ENCODE measurements at places on chromosomes 3 and 15.

DNA sequence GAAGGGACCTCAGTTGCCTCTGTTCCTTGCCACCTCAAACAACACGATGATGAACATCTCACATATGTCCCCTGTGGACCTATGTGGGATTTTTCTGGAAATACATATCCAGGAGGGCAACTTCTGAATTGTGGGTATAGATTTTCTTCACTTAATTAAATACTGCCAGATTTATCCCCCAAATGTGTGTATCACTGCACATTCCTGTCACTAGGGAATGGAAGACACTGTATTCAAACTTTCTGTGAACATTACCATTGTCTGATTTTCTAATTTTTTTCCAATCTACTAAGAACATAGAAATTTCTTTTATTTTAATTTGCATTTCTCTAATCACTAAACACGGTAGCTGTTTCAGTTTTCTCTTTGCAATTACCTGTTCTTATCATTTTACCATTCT, 102.0 kb upstream of the MRPS22 start:
- no peak for DNase-seq

GRCh38 chr15:78175330-78175729, 26.2 kb downstream of the IDH3A start:
- DNase-seq: no peak

DNA sequence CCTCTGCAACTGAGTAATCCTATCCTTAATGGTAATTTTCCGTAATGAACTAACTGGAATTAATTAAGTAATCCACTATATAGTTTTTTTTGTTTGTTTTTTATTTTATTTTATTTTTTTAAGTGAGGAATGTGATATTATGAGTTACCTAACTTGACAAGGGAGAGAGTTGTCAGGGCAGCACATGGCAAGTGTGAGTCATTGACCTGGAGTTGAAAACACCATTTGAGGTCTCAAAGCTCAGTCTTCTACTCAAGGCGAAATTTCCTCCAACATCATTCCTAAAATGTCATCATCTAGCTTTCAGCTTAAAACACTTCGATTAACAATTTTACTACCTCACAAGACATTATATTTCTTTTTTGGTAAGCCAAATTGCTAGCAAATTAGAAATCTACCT, 87.8 kb downstream of the NECTIN3 start:
- no peak for DNase-seq

GRCh38 chr15:56252386-56252785, 8.7 kb upstream of the RFX7 start:
- DNase-seq: no peak

GRCh38 chr3:11143476-11143875, 10.8 kb upstream of the HRH1 start:
- DNase-seq: no peak

DNA sequence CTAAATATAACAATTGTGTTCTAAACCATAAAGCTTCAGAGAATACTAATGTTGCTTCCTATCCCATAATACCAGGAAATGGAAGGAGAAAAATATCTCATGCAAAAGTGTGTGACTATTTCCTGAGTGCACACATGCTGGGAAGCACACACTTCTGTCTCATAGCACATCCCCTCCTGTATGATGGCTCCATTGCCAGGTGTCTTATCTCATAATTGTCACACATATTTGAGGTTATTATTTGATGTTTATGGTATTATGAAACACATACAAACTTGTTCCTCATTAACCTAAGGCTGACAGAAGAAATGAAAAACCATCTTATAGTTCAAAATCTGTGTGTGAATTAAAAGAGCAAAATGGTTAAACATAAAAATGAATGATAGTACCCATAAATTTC, 65.4 kb downstream of the SERP1 start:
- no peak for DNase-seq

DNA sequence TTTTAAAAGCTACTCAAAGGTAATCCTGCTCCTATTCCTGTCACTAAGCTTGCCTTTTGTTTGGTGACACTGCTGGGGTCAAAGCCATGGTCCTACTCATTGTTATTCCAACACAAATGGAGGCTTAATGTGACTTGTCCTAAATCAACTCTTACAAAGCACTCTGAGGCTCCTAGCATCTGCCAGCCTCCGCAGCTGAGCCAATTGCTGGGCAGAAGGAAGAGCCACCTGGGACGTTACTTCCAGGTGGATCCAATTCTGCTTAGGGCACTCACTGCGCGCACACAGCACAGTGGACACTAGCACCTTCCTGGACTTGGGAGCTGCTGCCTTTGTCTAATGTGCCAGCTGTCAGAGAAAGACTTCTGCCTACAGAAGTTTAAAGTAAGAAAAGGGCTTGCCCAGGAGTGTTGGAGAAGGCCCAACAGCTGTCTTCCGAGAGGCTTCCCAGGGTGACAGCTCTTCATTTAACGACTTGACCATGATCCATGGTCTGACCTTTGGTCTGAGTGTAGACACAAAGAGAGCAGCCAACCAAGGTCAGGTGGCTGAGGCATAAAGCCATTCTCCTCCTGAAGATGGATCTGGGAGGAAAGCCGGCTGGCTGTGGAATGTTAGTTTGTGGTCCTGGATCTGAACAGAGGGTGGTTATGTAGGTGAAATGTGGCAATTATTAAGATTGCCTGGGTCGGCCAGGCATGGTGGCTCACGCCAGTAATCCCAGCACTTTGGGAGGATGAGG, 102.2 kb downstream of the AQP9 start:
- DNase-seq: no peak

DNA sequence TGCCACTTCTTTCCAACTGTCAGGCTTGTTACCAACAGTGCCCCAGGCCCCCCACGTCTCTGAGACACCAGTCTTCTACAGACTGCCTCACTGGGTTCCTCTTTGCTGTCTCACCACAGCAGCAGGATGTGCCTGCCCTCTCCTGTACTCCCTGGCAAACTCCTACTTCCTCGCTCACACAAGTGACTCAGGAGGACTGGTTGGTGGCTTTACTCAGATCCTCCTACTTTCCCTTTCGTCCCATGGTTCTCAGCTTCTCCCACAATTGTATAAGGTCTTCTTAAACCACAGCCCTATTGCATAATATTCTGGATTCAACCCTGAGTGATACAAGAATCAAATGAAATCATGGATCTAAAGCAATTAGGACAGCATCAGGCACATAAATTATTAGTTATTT, 246.6 kb upstream of the PROK2 start:
- no peak for DNase-seq

- no peak for DNase-seq
Observed at GRCh38 chr3:171306631-171307030, 153.6 kb downstream of the TNIK start.

GRCh38 chr3:103690536-103690935, 1255.7 kb downstream of the ZPLD1 start:
- no peak for DNase-seq

DNA sequence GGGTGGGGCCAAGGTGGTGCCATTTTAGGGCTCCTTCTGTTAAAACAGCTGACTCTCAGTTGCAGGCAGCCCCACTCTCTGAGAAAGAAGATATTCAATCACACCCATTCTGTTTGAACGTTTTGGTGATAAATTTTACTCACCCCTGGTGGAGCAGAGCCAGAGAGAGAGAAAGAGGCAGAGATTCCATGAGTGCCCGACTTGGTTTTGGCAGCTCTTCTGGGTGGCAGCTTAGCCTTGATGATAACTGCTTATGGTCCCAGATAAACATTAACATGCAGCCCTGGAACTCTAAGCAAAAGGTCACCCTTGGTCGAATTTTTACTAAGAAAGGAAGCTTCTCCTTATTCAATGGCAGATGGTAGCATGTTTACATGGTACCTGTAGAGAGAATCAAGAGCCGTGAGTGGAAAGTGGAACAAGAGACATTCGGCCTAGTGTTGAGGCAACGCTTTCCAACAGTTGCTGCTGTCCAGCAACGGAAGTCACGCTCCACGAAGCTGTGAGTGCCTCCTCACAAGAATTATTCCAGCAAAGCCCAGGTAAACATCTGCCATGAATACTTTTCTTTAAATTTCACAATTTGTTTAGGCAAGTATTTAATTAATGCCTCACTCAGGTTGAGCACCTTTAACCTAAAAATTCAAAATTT, 530.6 kb upstream of the ROBO2 start:
- DNase-seq: no peak

DNA sequence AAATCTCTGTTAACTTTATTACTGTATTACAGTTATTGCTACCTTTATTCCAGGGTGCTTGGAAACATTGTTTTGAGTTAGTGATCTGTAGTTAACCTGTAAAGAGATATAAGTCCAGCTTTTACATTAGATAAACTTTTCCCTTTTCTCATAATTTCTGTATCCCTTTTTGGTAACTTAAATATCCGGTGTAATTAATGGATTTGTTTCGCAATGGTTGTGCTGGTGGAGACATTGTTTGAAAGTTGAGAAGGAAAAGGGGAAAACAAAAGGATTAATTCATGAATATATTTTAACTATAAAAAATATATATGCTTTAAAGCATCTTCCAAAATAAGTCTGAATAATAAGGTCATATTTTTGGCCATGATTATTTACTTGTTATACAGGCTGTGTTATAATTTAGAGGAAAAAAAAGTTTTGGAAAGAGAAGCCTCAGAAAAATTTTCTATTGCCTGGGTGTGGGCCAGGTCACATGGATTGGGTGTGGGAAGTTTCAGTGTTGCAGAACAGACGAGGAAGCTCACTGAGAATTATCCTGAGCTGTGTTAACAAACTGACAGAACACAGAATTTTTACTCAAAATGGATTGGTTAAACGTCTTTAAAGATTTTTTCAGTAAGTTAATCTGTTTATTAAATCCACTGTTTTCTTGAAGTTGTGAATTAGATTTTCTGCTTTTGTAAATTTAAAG, 27.7 kb upstream of the IL20RB start:
- DNase-seq: no peak

- no peak for DNase-seq
Observed at GRCh38 chr3:97706226-97706625, 58.3 kb upstream of the ARL6 start.

- DNase-seq: no peak
Observed at GRCh38 chr3:168087539-168087938, 8.2 kb downstream of the GOLIM4 start.

- no peak for DNase-seq
Observed at GRCh38 chr3:53800041-53800906, 45.9 kb downstream of the CHDH start.

DNA sequence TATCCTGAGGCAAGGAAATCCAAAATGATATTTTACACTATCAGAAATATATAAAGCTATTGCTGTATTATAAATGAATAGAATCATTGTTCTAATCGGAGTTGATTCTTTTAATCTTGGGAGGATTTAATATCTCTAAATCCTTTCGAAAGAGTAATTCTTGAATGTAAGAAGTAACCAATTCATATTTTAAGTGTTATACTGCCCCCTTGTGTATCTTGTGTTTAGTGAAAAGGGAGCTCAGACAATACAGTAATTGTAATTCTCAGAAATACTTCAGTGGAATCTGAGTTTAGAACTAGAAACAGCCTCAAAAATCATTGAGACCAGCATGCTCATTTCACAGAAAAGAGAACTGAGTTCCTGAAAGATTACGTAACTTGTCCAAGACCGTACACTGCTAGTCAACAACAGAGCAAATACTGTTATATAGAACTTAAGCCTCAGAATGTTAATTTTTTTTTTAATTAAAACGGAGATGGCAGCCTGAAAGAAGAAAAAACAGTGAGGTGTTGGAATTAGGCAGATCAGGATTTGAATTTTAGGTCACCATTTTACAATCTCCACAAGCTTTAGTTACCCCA, 42.9 kb downstream of the PLCH1 start:
- DNase-seq: peak; percentile 50

DNA sequence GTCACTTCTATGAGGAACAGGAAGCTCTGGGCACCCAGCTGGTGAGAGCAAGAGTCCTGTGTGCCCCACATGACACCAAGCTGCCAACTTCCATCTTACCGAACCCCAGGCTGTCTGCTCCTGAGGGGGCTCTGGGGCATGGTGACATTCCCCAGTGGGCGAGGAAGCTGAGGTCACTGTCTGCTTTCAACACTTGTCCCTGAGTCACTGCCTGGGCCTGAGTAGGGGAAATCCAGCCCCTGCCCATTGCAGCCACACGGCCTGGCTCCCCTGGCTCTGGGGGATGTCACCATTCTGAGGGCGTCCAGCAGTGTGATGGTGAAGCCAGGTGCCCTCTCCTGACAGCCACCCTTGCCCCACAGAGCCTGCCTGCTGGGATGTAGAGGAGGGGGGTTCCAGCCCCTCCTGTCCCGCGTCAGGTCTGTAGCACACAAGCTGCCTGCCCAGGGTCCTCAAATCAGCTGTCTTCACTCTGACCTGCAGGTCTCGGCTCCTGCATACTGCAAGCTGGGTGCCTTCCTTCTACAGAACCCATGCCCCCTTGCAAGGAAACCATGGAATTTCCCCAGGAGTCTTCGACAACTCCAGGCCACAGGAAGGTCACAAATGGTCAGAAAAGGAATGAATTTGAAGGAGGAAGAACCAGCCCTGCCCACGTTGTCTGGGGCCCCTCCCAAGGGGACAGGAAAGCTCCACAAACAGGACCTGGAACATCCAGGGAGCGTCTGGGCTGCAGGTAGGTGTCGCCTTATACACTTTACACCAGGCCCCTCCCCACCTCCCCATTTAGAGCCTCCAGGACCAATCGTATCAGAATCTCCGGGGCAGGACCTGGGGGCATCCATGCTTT, 69.9 kb upstream of the GATM start:
- no peak for DNase-seq

GRCh38 chr15:40891810-40892446, 2.3 kb upstream of the VPS18 start:
- DNase-seq: peak; percentile 30

DNA sequence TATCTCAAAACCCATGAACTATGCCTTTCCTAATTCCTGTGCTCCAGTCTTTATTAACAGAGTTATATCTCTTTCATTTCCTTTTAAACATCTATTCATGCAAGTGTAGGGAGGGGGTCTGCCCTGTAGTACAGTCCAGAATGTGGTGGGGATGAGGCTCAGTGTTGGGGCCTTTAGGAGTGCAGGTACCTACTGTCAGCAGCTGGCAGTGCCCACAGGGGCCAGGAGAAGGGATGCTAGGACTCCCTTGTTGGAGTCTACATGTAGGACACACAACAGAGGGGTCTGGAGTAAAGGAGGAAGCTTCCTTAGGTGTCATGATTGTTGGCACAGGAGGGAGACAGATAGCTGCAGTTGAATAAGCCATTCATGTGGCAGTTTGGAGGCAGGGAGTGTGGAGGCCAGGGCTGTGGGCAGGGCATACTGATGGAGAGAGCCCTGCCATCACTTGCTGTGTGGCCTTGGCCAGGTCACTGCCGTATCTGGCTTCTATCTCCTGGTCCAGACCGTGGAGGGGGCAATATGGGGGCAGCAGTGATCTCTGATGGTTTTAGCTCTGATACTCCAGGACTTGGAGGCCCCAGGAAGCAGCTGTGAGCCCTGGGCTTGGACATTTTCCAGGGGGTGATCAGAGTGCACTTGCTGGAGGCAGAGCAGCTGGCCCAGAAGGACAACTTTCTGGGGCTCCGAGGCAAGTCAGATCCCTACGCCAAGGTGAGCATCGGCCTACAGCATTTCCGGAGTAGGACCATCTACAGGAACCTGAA, 29.5 kb downstream of the ESYT3 start:
- DNase-seq: no peak

- no peak for DNase-seq
Observed at GRCh38 chr15:64315216-64315615, 40.8 kb downstream of the CSNK1G1 start.
